ENCODE measurements at places on chromosomes 5 and 9.

GRCh38 chr5:139738193-139739149, 57.1 kb upstream of the PSD2 start:
- peak overlapping the region; percentile 66 for H3K27ac ChIP-seq
- DNase-seq: no peak
- H3K4me3 ChIP-seq: no peak overlapping the region
- H3K27me3 ChIP-seq: no peaks in the 10 kb centered on the region
- H3K36me3 ChIP-seq: no peaks in the 10 kb centered on the region

DNA sequence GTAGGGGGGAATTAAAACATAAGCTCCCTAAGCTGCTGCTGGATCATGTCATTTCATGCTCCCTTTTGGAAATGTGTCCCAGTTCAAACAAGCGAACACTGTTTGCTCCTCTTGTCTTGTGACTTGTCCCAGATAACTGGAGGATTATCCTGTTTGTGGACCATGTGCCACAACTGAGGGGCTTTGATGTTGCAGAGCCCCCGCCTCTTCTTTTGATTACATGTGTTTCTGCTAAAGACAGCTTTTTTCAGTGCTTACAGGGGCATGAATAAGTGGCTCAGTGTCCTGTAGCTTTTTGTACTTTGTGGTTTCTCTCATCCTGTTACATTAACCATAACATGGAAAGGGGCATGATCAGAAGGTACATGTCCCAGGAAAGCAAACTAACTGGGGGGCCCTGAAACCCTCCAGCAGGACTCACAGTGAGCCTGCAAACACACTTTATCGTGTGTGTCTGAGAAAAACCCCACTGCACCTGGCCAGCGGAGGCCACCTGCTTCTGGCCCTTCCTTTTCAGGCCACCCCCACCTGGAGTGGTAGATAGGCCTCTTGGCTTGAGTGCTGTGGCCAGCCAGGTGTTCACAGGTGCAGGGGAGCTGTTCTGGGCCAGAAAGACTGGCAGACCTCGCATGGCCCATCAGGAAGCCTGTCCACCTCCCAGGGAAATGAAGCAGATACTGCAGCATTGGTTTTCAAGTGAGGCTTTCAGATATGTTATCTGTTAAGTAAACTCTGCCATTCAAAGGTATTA, 285.6 kb downstream of the FANCC start:
- peak overlapping the region; percentile 12 for H3K27ac ChIP-seq
- H3K4me1 ChIP-seq: peaks cover 67% of the 10 kb centered on the region
- no peak for DNase-seq
- H3K27me3 ChIP-seq: no peaks in the 10 kb centered on the region

GRCh38 chr5:179494774-179495526, 55.4 kb upstream of the RUFY1 start:
- no peak overlapping the region for H3K27ac ChIP-seq
- H3K4me1 ChIP-seq: no peaks in the 10 kb centered on the region
- H3K27me3 ChIP-seq: no peaks in the 10 kb centered on the region
- DNase-seq: no peak
- H3K36me3 ChIP-seq: no peaks in the 10 kb centered on the region

DNA sequence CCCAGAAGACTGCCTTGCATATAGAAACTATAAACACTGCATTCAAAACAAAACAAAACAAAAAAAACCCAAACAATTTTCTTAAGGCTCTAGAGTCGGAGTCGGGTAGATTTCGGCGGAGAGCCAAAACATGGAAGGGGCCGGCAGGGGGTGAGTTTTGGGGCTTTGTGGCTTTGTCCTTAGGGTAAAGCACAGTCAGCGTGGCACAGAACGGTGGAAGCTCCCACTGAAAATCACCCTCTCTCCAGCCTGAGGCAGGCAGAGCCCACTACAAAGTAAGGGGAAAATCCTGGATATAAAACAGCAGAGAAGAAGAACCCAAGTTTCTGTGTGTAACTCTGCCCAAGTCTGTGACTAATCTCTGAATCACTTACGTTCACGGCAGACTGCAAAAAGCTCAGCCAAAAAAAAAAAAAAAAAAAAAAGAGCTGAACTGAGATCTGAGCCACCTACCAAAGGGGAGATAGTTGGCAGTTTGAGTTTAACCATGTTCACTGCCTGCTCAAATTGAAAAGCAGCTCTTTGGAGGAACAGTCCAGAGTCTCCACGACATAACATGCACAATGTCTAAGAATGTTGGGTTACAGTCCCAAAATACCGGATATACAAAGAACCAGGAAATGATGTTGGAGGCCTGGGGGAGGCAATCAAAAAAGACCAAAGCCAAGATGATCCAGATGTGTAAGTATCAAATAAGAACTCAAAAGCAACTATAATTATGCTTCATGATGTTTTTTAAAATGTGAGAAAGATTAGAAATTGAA, 26.6 kb upstream of the OR2K2 start:
- DNase-seq: no peak
- no peaks in the 10 kb centered on the region for H3K27me3 ChIP-seq
- no peaks in the 10 kb centered on the region for H3K4me1 ChIP-seq

DNA sequence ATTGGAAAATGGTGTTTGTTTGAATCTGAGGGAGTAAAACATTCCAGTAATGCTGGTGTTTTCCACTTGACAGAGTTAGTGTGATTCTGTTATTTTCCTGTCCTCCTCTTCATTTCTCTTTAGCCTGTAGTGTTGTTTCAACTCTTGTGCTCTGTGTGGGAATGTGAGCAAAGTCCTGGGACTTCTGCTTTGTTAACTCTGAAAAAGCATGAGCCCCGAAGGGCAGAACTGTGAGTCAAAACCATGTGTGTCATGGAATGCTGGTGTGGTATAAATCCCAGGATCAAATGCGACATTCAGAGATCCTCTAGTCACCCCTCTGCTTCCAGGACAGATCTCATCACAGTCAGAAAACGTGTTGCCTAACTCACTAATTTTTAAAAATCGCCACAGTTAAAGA, 8.9 kb downstream of the F2R start:
- H3K4me3 ChIP-seq: no peak overlapping the region
- H3K4me1 ChIP-seq: no peaks in the 10 kb centered on the region
- no peaks in the 10 kb centered on the region for H3K27me3 ChIP-seq

DNA sequence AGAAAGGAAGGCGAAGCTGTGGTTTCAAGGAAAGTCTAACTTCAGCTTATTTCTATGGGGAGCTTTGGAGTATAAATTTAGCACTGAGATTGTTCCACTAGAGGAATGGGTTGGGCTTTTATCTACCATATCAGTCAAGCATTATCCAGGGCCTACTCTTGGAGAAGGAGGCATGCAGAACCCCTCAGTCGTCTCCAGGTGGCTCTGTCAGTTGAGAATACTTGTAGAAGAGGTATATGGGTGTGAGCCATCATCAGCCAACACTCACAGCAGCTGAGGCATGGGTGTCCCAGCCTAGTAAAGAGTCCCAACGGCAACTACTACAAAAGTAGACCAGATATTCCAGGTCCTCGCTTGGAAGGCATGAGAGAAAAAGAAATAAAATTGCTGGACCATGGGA, 548.5 kb upstream of the GRAMD2B start:
- H3K27me3 ChIP-seq: no peaks in the 10 kb centered on the region
- H3K27ac ChIP-seq: no peak overlapping the region
- H3K4me1 ChIP-seq: no peaks in the 10 kb centered on the region
- no peak for DNase-seq
- H3K4me3 ChIP-seq: no peak overlapping the region

GRCh38 chr5:72487177-72487576, 20.0 kb downstream of the ZNF366 start:
- no peaks in the 10 kb centered on the region for H3K4me1 ChIP-seq
- DNase-seq: no peak
- H3K27me3 ChIP-seq: no peaks in the 10 kb centered on the region
- no peak overlapping the region for H3K4me3 ChIP-seq

DNA sequence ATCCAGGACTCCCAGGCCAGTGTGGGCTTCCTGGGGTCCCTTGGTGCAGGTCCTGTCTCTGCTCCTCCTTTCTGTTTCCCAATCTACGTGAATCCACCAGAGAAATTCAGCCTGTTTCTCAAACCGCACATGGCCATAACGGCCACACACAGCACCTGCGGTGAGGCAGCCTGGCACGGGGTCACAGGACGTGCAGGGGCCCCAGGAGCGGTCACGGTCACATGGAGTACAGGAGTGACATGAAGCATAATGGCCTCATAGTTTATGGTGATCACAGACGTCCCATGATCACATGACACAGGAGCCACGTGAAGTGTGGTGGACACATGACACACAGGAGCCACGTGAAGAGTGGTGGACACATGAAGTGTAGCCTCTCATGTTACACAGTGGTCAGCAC, 248.5 kb upstream of the IRX4 start:
- no peaks in the 10 kb centered on the region for H3K36me3 ChIP-seq
- no peak overlapping the region for H3K27ac ChIP-seq
- H3K4me1 ChIP-seq: no peaks in the 10 kb centered on the region
- no peak for DNase-seq
- no peak overlapping the region for H3K4me3 ChIP-seq

DNA sequence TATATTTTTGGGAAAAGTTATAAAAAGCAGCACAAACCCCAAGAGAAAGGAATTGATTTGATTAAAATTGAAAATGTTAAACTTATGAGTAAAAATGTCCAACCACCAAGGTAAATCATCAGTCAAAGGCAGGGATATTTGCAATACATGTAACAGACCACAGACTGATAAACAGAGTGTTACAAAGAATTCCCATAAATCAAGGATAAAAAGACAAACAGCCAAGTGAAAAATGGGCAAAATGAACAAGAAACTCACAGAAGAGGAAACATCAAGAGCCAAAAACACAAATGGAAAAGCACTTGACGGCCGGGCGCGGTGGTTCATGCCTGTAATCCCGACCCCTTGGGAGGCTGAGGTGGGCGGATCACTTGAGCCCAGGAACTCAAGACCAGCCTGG, 81.3 kb upstream of the HRH2 start:
- no peak for DNase-seq
- H3K36me3 ChIP-seq: no peaks in the 10 kb centered on the region
- H3K27ac ChIP-seq: no peak overlapping the region
- no peak overlapping the region for H3K4me3 ChIP-seq

GRCh38 chr5:37002176-37002751, 125.7 kb downstream of the NIPBL start:
- no peak overlapping the region for H3K4me3 ChIP-seq
- peaks cover 2% of the 10 kb centered on the region for H3K36me3 ChIP-seq
- H3K27ac ChIP-seq: no peak overlapping the region
- H3K27me3 ChIP-seq: no peaks in the 10 kb centered on the region
- DNase-seq: no peak
- H3K4me1 ChIP-seq: no peaks in the 10 kb centered on the region

DNA sequence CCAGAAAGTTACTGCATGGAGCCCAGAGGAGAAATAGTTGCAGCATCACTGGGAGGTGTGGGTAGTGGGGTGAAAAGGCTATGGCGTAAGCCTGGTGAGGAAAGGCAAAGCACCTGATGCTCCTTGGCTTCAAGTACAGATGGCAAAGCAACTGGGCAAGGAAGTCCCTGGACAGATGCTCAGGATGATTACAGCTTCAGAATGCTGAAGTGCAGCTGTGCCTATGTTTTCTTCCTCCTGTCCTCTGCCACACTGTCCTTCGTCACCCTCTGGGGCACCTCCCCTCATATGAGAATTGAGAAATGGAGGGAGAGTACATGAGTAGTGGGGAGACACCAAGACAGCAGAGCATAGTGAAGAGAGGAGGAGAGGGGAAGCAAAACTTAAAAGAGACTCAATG, 328.0 kb downstream of the PDE4D start:
- H3K27ac ChIP-seq: no peak overlapping the region
- H3K4me1 ChIP-seq: no peaks in the 10 kb centered on the region
- DNase-seq: no peak
- H3K27me3 ChIP-seq: no peaks in the 10 kb centered on the region
- H3K36me3 ChIP-seq: no peaks in the 10 kb centered on the region

DNA sequence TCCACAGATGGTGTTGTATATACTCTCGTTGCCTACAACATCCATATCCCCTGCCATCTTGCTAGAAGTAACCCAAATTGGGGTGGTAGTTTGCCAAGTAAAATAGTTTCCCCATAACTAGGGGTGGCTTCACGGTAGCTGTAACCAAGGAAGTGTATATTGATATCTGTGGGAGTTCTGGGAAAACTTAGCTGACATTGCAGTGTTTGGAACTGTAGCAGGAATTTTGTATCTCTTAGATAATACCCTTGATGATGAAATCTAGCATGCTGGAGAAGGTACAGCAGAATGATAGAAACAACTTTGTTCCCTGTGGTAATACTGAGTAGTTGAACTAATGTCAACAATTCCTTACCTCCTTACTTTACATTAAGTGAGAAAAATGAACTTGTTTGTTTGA, 29.8 kb downstream of the FBXL7 start:
- no peaks in the 10 kb centered on the region for H3K27me3 ChIP-seq
- H3K36me3 ChIP-seq: no peaks in the 10 kb centered on the region
- H3K27ac ChIP-seq: no peak overlapping the region
- no peaks in the 10 kb centered on the region for H3K4me1 ChIP-seq
- no peak overlapping the region for H3K4me3 ChIP-seq

DNA sequence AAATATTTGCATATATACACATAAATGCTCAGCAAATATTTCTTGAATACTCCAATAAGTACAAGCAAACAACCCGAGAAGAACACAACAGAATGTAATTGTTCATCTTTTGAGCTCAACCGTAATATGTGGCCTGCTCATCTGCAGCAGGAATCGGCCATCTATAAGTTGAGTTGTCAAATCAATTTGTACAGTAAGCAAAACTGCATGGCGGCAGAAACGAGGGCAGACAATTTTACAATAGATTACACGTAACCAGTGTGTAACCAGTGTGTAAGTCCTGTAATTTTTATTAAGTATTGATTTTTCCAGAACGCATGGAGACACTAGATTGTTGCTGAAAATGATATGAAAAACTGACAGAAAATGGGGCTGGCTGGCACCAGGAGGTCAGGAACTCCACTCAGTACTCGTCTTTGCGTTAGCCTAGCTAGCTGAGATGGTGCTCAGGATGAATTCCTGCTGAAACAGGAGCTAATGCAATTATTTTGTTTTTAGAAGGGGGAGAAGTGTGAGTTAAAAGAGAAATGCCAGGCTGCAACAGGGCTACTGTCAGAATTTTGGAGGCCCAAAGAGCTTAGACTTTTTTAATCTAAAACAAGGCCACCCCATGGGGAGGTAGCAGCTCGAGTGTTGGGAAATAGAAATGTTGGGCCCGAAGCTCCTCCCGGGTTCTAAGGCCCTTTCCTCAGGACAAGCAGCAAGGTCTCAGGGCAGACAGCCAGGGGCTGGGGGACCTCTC, 682 bp downstream of the DHX29 start:
- no peaks in the 10 kb centered on the region for H3K27me3 ChIP-seq
- H3K27ac ChIP-seq: peak overlapping the region; percentile 96
- peaks cover 8% of the 10 kb centered on the region for H3K36me3 ChIP-seq
- H3K4me1 ChIP-seq: peaks cover 27% of the 10 kb centered on the region
- no peak for DNase-seq

DNA sequence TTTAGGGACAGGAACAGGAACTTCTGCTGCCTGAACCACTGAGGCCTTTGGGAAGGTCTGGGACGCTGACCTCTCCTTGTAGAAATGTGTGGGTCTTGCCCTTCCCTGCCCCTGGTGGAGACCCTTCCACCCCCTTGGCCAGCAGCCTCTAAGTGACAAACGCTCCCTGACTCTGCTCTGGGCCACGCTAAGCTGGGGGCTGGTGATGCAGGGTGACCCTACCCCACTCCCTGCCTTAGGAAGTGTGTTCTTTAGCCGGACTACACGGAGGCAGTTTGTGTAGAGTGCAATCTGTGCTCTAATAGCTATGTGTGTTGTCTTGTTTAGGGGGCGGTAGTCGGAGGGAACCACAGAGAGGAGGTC, 123.0 kb downstream of the COL23A1 start:
- H3K27me3 ChIP-seq: no peaks in the 10 kb centered on the region
- no peak overlapping the region for H3K4me3 ChIP-seq
- DNase-seq: no peak
- H3K27ac ChIP-seq: peak overlapping the region; percentile 58

- H3K27ac ChIP-seq: no peak overlapping the region
- no peak overlapping the region for H3K4me3 ChIP-seq
- H3K36me3 ChIP-seq: no peaks in the 10 kb centered on the region
- H3K4me1 ChIP-seq: no peaks in the 10 kb centered on the region
These were observed 39.1 kb downstream of the PCDH1 start for GRCh38 chr5:141839015-141839513.
